T47D (cell line): ENCODE measurements at places on chromosomes 13 and 19.

DNA sequence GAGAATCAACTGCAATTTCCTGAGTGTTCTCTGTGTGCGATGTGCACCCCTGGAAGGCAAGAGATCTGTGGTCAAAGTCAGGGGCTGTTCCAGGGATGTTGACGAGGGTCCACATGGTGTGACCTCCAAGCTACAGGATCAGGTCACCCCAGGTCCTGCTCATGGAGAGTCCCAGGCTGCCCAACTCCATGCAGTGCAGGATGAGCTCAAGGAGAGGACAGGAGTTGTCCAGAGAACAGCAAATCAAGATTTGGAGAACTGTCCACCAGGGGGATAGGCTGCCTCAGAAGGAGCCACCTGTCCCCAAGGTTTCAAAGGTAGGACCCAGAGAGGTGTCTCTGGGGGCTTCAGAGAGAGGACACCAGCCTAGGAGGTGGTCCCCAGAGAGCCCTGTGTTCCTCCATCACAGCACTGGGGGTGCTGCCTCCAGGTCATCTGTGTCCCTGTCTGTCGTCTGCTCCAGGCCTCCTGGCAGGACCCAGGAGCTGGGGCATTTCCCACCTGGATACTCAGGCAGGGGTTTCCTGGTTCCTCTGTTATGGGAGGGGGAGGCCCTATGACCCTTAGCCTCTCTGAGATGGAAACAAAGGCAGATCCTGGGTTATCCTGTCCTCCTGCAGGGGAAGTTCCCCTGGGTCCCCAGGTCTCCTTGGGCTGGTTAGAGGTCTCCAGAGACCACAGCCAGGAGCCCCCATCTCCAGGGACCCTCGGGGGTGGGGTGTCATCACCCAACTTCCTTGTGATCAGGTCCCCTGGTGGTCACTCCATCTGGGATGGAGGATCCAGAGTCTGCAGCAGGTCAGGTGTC, 2.1 kb upstream of the CEACAM7 start:
- no peak for DNase-seq

- no peak for DNase-seq
These were observed 5.2 kb downstream of the MIDN start for GRCh38 chr19:1253514-1254080.

GRCh38 chr13:111283457-111283856, 37.0 kb upstream of the TEX29 start:
- DNase-seq, result no peak

DNA sequence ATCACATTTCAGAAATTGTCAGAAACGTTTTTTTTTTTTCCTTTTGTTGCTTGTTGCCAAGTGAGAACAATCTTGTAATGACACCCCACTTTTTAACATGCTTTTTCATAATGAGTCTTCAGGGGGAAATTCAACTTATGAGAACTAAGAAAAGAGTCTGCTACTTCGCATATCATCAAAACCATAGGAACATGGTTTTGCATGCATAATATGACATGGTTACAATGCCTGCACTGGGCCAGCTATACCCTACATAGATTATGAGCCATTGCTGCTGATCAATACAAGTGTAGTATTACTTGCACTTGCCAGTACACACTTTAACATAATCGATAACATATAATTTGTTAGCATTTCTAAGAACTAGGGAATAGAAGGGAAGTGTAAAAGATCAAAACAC, 191.0 kb upstream of the NBEA start:
- no peak for DNase-seq
